Central memory CD8-positive, alpha-beta T cell (primary cell): ENCODE measurements at places on chromosomes 6 and 20.

- DNase-seq: no peak
These were observed 4.1 kb upstream of the PHACTR2 start for GRCh38 chr6:143673669-143674068.

DNA sequence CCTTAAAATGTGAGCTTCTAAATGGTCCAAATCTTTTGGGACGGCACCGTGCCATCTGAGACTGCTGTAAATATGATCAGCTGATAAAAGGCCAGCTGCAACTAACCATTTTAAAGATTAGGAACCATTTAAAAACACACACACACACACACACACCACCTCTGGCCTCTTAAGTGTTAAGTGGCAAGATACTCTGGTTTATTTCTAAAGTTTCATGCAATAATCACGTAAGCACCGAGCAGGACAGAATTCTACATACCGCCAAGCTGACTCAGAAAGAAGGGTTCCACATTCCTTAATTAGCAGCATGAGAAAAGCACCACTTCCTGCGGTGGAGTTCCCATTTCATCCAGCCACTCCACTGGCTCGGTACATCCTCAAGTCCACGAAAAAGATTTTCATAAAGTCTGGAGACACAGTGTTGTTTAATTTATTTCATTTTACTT is 17.8 kb upstream of the ZNF217 start:
- DNase-seq: no peak

DNA sequence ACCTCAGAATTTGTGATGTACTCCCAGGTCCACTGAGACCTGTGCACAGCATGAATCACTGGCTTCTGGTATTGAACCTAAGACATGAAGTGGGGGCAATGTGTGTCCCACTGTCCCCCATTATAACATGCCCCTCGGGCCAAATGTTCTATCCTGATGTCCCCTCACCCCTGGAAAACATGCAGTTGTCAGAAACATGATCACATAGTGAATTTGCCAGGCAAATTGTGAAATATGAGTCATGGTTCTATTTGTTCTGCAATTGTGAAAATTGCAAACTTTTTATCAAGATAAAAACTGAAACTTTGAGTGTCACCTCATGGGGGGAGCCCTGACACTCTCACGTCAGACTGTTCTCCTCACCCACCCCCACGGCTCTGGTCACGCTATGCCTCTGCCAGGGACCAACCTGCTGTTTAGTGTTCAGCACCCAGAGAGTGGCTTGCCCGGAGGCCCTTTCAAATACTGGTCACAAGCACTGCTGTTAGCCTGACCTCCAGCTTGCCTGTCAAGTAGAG is 305.3 kb downstream of the CLIC5 start:
- no peak for DNase-seq

DNA sequence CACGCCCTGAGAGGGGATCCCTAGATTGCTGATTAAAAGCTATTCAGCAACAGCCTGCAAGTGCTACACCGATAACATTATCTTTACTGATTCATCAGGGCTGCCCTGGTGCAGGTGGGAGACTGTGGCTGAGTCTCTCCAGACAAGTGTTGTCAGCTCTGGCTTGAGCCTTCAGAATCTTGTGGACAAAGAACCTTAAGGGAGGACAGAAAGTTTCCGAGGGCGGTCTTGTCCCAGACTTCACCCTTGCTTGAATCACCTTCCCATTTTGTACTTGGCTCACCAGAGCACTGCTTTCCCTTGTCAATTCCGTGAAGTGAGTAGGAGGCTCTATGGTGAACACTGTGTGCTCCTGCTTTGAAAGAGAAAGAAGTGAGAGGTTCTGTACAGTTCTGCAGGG is 88.6 kb upstream of the PCSK2 start:
- no peak for DNase-seq

DNA sequence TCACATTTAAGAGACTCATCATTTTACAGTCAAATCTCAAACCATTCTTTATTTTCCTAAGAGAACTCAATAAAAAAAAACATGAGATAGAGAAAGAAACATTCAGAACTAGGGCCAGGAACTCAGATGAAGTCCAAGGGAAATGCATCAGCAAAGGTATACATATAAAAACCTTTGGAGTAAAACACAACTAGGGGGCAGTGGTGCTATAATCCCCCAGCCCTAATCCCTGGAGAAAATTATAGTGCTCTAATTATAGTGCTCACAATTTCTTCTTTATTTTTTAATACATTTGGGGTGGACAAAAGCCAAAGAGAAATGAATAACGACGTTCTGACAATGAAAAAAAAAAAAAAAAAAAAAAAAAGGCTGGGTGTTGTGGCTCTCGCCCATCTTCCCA is 100.6 kb upstream of the EMILIN3 start:
- no peak for DNase-seq

DNA sequence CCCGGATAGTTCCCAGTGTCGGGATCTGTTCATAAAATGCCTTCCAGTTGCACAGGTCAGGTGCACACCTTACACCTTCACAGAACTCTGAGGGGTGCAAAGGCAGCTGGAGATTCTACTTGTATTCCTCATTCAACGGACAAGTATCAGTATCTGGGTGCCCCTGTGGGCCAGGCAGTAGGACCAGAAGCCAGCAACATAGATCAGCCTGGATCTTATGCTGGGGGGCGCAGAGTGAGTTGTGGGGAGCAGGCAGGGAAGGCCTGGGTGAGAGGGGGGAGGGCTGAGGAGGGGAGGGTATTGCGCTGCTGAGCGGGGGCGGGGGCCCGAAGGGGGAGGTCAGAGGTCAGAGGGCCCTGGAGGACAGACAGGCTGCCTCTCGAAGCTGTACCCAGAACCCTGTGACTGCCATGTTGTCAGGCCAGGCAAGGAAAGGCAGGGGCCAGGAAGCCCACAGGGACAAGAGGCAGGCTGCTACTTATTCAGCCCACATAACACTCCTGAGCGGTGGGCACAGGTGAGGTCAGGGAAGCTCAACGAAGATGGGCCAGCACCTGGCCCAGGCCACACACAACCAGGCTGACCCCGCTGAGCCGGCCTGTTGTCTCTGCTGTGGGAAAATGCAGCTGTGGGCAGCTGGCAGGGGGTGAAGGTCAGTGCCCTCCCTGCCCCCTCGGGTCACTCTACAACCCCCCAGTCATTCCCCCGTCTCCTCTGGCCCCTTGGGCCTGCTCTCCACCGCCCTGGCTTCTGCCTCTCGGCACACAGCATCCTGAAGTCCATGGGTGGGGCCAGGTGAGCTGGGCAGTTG is 1.1 kb downstream of the OPRL1 start:
- no peak for DNase-seq

- DNase-seq: peak; percentile 64
These were observed 31.6 kb upstream of the LAMA4 start for GRCh38 chr6:112286010-112286409.

DNA sequence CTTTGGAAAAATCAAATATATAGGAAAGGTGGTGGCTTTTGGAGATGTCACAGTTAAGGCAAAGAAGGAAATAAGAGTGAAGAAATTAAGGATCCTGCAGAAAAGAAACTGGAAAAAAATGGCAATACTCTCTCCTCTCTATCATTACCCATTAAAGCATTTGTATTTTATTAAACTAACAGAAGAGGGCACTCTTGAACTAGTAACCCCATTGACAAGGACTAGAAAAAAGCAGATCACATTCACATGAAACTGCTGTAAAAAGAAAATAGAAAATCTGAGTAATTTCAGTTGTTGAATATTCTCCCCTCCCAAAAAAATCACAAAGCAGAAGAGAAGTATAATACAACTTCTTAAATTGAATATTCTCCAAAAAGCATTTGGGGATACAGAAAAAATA is 104.1 kb upstream of the SLC35B3 start:
- no peak for DNase-seq

- no peak for DNase-seq
These were observed 28.7 kb downstream of the KCNQ2 start for GRCh38 chr20:63443606-63444395.

GRCh38 chr6:126633373-126633772 is 293.5 kb downstream of the CENPW start:
- no peak for DNase-seq

DNA sequence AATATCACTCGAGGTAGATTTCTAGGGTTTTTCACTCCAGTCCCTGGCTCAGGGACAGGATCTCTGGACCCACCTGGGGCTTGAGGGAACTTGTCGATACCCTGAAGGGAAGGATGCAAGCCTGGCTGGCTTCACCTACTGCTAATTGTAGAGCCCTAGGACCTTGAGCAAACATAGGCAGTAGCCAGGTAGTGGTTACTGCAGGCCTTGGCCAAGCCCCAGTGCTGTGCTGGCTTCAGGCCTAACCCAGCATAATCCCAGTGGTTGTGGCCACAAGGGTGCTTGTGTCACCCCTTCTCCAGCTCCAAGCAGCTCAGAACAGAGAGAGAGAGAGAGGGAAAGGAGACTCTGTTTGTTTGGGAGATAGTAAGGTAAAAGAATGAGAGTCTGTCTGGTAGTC is 5.8 kb upstream of the MCM9 start:
- DNase-seq: no peak

DNA sequence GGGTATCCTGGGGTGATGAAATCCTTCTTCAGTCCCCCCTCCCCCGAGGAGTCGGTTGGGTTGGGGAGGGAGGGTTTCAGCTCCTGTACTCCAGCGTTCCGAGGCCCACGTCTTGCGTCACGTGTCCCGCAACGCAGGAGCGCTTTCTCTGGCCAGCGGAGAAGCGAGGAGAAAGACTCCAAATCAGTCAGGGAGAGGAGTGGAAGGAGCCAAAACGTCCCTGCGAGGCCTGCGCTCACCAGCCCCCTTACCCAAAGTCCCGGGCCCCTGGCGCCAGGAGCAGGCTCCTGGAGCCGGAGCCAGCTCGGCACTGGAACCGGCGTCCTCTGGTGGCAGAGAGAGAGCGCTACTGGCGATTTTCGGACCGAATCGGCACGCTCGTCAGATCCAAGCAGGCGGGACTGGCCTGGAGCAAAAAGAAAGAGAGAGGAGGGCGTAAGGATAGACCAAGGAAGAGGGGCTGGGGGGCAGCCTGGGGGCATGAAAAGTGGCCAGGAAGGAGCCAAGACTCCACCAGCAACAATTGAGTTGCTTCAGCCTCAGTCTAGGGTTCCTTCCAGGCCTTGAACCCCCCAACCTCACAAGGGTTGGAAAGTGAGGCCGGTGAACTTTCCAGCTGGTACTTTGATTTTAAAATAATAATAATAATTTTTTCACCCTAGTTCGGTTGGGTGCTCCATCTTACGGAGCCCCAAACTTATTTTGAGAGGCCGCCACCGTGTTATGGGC is at the start of gene GNAS:
Gene GNAS, plus strand, starts transcription at position 174 of the 729 bp plus-strand sequence.
- DNase-seq: no peak

- no peak for DNase-seq
These were observed 1.1 kb downstream of the GTSF1L start for GRCh38 chr20:43725666-43726065.

DNA sequence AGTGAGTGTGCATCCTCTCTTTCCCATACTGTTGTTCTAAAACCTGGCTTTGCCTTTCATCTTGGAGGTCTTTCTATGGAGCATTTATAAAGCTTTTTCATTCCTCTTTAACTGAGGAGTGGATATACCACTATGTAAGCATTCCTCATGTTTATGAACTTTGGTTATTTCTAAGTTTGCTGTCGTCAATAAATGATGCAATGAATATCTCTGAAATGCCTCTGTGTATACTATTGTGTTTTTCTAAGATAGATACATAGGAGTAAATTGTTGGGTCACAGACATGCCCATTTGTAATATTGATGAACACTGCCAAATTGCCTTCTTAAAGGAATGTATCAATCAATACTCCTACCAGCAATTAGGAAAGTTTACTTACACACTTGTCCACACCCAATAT is 53.9 kb downstream of the SLC22A2 start:
- DNase-seq: no peak
